RKO (cell line): ENCODE measurements at places on chromosomes 11 and 22.
A peak's percentile ranks its signal among the peaks of the same experiment; 100 is the strongest.

GRCh38 chr11:47408598-47409439 lies 429 bp downstream of the SLC39A13 start:
- peak; percentile 90 for DNase-seq

DNA sequence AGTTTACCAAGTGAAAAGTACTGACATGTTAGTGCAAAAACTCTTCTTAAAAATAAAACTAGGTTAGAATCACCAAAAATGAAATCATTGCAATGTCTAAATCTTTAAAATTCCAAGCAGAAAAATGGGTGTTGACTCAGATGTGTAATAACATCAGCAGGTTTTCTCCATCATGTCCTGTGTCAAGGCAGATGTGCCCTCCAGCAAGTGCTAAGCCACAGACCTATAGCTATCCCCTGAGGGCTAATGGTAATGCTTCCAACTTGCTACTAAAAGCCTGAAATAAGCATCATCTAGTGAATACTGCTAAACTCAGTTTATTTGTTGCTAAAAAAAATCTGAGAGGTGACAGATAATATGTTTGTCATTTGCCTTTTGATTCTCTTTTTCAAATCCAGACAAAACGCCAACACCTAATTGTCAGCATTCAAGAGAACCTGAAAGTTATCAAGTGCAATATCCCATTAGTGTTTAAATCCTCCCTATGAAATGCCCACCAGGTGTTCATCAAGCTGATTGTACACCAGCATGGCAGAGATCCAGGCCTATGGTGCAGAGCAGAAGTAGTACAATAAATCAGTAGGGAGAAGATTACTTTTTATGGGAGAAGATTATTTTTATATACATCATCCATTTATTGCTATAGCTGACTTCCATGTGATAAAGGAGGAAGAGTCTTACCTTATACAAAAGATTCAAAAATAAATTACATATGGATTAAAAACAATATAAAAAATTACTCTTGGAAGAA lies 55.1 kb upstream of the SYT9 start:
- no peak for DNase-seq

- no peak for DNase-seq
Observed at GRCh38 chr11:70608568-70609470, 210.5 kb downstream of the CTTN start.

- no peak for DNase-seq
Observed at GRCh38 chr11:106875013-106875412, 143.3 kb downstream of the GUCY1A2 start.

DNA sequence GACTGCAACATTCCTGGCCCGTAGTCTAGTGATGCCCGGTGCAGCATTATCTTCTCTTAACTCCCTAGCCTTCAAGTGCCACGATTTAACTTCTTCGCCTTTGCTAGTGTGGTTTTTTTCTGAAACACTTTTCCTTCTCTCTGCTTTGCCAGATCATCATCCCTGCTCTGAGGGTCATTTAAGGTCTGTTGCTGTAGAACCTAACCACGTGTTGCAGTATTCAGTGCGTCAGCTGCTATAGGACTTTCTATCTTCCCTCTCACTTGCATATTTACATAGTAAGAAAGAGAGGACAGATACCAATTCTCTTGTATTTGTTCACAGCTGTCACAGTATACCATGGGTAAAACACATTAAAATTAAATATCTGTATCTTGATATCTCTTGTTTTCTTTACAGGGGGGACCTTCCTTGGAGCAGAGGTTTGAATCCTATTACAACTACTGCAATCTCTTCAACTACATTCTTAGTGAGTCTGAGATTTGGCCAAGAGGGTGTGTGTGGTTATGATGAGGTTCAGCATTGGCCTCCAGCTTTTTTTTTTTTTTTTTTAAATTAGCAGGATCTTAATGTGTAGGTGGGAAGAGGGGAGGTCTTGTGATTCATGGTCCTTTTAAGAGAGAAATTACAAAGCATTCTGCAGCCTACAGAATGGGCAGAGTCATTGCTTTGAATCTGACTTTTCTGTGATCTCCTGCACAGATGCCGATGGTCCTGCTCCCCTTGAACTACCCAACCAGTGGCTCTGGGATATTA lies 13.5 kb downstream of the EIF3L start:
- no peak for DNase-seq

- DNase-seq, result no peak
Observed at GRCh38 chr11:125873881-125874555, 13.4 kb upstream of the HYLS1 start.

DNA sequence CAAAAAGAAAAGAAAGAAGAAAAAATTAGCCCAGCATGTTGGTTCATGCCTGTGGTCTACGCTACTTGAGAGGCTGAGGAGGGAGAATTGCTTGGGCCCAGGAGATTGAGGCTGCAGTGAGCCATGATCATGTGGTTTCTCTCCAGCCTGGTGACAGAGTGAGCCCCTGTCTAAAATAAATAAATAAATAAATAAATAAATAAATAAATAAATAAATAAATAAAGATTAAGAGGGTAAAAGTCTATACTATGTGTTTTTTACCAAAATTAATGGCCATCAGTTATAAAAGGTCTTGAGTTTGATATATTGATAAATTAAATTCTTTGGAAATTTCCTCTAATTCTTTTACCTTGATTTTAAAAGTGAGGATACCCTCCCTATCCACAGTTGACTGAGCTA lies 25.2 kb upstream of the DEPDC7 start:
- no peak for DNase-seq
